Cardiac muscle cell (in vitro differentiated cells and primary cell): ENCODE measurements at places on chromosomes 7 and 10. TPM values are rescaled to one million over a fixed set of nuclear protein-coding genes. Genes with fewer than 3 reads are reported as not detected.

- DNase-seq: no peak
Measured at GRCh38 chr10:78351809-78352208, 318.1 kb downstream of the RPS24 start.

DNA sequence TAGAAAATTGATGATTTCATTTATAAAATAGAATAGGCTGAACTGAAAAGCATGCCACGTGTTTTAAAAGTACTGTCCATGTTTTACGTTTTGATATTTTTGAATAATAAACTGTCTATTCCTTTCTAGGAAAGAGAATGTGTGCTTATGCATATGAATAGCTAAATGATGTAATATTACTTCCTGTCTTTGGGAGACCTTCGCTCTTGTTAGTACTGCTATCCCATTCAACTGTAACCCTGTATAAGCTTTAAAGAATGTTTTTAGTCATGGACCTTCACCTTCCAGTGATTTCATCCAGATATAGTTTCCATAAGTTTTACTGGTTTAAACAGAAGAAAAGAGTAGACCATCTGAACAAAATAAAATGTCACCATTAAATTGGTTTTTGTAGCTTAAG, 274.4 kb upstream of the SEMA3A start:
- no peak for DNase-seq

DNA sequence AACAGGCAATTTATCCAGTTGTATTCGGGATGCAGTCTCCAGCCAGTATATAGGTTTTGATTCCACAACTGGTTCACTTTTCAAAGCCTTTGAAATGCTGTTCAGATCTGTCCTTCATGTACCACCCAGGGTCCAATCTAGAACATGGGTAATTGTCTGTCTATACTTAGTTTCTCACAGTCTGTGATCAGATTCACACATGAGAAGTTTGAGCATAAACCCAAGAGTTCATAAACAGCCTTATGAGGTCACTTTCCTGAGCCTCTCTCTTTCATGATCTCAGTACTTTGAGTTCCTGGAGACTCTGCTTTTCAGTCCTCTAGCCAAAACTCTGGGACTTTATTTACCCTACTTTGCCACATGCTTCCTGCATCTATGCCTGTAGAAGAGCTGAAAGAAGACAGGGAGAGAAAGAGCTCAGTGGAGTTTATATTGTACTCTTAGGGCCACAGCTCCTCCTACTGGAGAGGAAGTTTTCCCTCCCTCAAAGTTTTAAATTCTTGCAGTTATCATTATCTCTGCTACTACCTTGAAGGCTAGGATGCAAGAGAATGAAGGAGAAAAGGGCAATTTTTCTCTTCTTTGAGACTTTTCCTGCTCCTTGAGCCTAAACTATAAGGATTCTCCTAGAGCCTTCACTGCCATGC, 172.0 kb downstream of the ZEB1 start:
- peak; percentile 65 for DNase-seq

DNA sequence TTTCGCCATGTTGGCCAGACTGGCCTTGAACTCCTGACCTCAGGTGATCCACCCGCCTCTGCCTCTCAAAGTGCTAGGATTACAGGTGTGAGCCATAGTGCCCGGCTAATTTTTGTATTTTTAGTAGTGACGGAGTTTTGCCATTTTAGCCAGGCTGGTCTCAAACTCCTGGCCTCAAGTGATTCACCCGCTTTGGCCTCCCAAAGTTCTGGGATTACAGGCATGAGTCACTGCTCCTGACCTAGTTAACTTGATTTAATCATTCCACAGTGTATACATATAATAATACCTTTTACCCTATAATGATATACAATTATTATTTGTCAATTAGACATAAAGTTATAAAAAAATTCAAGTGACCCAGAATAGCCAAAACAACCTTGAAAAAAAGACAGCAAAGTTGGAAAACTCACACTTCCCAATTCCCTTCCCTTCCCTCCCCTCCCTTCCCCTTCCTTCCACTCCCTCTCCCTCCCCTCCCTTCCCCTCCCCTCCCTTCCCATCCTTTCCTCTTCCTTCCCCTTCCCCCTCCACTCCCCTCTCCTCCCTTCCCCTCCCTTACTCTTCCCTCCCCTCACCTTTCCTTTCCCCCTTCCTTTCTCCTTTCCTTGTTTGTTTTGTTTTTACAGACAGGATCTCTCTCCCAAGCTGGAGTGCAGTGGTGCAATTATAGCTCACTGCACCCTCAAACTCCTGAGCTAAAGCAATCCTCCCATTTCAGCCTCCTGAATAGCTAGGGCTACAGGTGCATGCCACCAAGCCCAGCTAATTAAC, 14.8 kb upstream of the ZMIZ2 start:
- DNase-seq: no peak

DNA sequence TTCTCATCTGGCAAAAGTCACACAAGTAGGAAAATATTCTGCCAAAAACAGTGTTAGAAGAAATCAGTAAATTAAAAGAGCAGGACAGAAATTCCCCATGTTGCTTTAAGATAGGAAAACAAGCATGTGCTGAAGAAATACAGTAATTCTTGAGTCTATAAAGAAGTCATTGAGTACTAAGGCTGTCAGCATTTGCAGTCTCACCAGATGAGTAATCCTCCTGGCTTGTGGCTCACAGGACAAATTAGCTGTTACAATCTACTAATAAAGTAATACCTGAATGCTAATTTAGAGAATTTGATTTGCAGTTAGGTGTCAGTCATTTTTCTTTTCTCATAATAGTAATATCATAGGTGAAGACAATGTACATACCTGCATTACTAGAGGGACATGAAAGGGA, 1158.9 kb upstream of the CELF2 start:
- DNase-seq: no peak

DNA sequence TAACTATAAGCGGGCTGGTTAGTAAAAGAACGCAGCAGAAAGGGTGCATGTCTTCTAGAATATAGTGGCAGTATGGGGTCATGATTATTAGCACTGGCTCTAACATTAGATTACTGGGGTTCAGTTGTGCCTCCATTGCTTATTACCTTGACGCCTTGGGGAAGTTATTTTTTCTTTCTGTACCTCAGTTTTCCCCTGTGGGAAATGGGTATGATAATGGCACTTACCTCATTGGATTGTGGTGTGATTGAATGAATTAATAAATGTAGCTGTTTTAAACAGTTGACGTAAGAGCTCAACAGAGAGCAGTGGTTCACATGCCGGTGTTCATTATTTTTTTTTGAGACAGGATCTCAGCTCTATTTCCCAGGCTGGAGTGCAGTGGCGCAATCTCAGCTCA, 116.5 kb downstream of the LRRC4 start:
- no peak for DNase-seq

DNA sequence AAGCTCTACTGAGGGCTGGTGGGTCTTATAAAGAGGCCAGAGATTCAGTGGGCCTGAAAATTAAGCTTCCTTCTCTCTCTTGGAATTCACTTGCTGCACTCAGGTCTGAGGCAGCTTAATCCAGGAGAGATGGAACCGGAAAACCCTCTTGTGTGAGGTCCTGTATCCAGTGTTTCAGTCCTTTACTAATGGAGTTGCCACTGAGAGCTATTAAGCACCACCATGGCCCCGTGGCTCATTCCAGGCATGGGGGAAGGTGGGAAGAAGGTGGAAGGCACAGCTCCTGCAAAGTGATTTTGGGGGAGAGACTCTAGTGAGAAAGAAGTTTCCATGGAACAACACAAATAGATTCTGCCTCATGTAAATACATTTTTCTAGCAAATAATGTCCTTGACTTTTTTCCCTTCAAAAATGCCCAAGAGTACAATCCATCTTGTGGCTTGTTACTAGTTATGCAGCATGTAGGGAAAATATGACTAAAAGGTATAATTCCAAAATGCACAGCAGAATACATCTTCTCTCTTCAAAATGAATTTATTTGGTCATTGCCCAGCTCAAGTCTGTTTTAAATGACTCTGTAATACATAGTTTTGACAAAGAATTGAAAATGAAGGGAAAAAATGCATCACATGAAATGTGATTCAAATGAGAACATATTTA, 46.7 kb upstream of the FOXI2 start:
- DNase-seq: no peak

- DNase-seq: peak; percentile 46
Measured at GRCh38 chr7:75711076-75711475, 27.7 kb downstream of the HIP1 start.

- no peak for DNase-seq
Measured at GRCh38 chr7:50687575-50688225, 95.0 kb downstream of the GRB10 start.

GRCh38 chr7:127158659-127159058, 94.1 kb downstream of the GRM8 start:
- peak; percentile 10 for DNase-seq

GRCh38 chr10:26216585-26217395, at the start of gene GAD2:
TSS of gene GAD2 (plus strand) at chr10:26216774. CDS start at chr10:26216810, 36 bp downstream.
- no peak for DNase-seq

GRCh38 chr10:87706731-87707130, 47.1 kb downstream of the PAPSS2 start:
- DNase-seq: peak; percentile 25

GRCh38 chr7:19121977-19122588, 4.6 kb upstream of the TWIST1 start:
- DNase-seq: peak; percentile 77

DNA sequence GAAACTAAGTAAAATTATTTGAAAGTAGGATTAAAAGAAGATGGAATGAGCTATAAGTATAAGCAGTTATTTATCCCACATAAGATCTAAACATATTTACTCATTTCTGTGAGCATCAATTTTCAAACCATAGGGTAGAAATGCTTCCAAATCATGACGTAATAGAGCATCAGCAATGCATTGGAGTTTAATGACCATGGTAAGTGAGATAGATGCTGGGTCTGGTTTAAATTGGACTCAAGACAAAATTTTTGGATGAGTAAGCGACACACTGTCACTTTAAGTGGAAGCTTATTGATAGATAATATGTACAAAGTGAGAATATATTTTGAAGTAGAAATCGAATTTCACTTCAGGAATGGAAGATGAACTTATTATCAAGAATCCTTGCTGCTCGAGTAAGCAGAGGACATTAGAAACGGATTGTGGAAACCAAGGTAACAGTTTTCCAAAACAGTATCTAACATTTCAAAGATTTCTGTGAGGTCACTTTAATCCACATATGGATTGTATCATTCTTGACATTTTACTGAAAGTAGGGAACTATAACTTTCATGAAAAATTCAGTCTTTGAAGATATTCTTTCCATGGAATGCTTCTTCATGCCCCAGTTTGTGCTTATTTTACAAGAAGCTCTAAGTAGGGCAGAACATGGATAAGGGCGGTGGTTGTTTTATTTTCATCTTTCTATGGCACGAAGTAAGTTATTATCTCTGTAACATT, 85.8 kb downstream of the AGMO start:
- DNase-seq: peak; percentile 27

- no peak for DNase-seq
Measured at GRCh38 chr10:99908512-99908911, 101.2 kb downstream of the DNMBP start.

- no peak for DNase-seq
Measured at GRCh38 chr10:17410907-17411306, 43.5 kb downstream of the ST8SIA6 start.

DNA sequence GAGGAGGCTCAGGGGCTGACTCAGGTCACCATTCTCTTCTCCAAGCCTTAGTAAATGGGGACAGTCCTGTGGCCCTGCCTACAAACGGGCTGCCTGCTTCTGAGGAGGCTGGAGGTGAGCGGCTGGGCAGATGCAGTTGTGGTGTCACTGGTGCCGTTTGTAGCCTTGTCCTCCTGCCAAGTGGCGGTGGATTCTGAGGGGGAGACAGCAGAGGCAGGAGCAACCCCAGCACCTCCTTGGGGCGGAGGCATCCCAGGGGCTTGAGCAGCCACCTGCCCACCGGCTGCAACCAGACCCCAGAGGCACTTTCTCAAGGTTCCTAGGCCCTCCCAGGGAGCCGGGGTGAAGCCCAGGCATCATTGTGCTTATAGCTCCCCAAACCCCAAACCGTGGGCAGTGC, 112.5 kb downstream of the ZMIZ1 start:
- DNase-seq: no peak

DNA sequence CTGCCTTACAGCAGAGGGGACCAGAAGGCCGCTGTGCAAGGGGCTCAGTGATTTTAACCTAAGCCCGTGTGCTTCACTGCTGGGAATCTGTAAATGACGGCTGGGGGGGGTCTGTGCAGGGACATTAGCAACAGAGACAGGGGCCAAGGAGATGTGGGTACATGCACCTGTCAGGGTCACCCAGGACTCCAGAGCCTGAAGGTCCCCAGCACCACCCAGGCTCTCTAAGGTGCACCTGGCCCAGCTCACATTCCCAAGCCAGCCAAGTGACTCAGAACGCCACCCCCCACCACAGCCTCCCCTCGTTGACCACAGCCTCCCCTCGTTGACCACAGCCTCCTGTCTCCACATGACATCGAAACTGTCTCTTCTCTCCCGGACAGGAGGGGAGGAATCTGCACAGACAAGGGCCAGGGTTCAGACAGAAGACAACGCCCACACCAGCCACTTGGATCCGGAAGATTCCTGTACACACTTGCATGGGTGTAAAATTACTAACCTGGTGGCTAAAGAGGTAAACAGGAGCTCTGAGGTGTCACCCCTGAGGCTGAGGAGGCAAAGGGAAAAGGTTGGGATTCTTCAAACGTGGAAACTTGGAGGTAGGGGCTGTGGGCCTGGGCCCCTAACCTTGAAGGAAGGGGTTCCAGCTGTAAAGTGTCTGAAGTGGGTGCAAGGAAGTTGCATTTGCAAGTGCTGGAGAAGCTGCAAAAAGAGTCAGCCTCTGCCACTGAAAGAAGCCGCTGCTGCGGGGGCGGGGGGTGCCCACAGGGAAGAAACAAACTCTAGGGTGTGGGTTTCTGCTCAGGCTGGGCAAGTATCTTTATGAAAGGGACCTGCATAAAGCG, 27.0 kb downstream of the CALML3 start:
- no peak for DNase-seq

DNA sequence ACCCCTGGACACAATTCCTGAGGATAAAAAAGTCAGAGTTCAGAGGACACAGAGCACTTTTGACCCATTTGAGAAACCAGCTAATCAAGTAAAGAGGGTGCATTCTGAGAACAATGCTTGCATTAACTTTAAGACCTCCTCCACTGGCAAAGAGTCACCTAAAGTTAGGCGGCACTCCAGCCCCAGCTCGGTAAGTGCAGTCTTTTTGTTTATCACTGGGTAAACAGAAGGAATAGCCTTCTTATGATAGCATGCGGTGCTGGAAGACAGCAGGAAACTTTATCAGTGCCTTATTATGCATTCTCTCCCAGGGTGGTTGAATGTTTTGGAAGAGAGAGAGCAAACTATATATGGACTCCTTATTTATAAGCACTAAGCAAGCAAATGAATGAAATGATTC, 130.5 kb downstream of the CDK14 start:
- DNase-seq: peak; percentile 74

- peak; percentile 47 for DNase-seq
Measured at GRCh38 chr7:74051193-74051592, 23.2 kb downstream of the ELN start.

GRCh38 chr10:16602104-16602775, 80.6 kb upstream of the C1QL3 start:
- no peak for DNase-seq

- no peak for DNase-seq
Measured at GRCh38 chr7:152922318-152923081, 162.9 kb downstream of the ACTR3B start.

PAPOLB gene
- 0.28 and 0.39 TPM in 2 replicates for total RNA-seq

PNLIP gene
- total RNA-seq: not detected in 2 replicates

ANKRD1 gene
- 32.7 and 39.1 TPM in 2 replicates for total RNA-seq

VSTM4 gene
- 2.3 and 6.0 TPM in 2 replicates for total RNA-seq

NXPH1 gene
- 0.95 and 2.2 TPM in 2 replicates for total RNA-seq

PCGF5 gene
- 13.8 and 19.8 TPM in 2 replicates for total RNA-seq

NKX1-2 gene
- 0.33 TPM in 1 of 2 replicates, not detected in the other for total RNA-seq
